Thoracic aorta (tissue), 2 donors: ENCODE measurements at places on chromosomes 4 and X.
A peak's percentile ranks its signal among the peaks of the same experiment; 100 is the strongest.

DNA sequence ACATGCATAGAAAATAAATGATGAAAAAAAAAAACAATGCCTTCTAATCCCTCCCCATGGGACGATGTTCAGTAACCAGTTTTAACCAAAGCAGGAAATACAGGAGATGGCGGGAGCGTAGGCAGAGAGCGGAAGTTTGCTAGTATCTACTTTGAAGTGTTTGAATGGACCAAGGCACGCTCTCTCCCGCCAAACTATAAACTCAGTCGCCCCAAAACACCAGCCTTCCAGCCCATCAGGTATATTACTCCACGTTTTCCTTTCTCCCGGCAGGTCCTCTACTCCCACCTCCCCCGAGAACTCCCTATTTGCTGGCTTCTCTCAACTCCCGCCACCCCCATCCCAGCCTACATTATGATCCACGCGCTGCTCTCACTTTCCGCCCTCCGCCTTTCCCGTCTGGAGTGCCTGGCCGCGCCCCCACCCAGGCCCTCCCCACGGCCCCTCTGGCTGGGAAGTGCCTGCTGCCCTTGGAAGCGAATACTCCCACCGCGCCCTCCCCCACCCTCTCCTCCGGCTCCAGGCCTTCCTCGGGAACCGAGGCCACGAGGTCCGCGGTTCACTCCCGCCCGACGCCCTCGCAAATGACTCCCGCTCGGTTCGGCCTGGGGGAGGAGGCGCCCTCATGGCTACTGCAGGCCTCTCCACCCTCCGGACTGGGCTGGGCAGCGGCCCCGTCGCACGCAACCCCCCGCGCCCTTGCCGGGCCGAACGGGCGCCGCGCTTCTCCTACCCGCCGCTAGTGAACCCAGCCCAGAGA lies 723 bp downstream of the DHX15 start:
- DNase-seq: peak; percentile 32

DNA sequence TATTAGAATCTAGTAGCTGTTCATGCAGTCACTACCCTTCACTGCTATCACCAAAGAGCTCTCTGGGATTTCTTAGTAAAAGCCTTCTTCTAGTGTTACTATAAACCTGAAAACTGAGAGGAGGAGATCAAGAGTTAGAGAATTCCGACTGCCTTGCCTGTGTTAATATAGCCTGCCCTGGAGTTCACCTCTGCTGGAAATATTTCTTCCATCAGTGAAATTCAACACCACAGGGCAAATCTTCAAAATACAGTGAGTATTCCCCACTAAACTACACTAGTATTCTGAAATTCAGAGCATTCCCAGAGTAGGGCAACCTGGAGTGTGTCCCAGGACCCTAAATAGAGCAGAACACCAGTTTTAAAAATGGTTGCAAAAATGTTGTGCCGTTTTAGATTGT lies 301.1 kb downstream of the ARHGAP24 start:
- no peak for DNase-seq

DNA sequence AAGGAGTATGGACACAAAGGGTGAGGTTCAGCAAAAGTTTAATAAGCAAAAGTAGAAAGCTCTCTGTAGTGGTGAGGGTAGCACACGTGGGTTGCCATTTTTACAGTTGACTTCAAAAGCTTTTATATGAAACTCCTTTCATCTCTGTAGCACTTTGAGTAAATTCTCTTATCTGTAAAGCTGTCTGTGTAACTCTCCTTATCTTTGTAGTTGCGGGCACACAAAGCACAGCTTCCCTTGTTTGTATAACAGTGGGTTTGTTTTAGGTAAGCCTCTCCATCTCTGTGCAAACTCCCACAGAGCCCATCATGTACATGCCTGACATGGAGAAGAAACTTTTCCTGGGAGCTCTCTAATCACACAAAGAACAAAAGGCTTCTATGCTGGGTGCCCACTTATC lies 325.9 kb upstream of the PABPC5 start:
- no peak for DNase-seq

DNA sequence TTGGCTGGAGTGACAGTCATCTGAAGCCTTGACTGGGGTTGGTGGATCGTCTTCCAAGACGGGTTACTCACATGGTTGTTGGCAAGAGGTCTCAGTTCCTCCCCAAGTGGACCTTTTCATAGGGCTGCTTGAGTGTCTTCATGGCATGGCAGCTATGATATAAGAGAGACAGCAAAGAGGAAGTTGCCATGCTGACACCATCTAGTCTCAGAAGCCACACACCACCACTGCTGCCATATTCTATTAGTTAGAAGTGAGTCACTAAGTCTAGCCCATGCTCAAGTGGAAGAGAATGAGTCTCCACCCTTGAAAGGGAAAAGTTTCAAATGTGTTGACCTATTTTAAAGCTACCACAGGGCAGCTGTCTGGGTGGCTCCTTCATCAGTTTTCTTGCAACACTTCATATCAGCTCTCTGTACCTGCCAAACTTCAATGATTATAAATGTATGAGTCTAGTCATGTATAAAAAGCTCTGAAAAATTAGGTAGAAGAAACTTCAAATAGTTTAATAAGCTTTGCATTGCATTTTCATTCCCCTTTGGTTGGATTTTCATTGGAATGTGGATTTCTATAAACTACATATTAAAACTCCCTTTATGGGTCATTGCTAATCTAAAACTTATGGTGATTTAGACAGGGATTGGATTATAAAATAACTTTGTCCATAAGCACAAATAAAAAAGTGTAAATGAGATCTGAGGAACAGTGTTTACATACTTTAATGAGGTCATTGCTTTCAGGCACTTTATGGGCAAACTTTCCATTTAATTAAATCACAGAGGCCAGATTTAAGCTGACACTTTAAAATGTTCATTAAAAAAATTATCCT lies 68.0 kb upstream of the ATXN3L start:
- DNase-seq: no peak

DNA sequence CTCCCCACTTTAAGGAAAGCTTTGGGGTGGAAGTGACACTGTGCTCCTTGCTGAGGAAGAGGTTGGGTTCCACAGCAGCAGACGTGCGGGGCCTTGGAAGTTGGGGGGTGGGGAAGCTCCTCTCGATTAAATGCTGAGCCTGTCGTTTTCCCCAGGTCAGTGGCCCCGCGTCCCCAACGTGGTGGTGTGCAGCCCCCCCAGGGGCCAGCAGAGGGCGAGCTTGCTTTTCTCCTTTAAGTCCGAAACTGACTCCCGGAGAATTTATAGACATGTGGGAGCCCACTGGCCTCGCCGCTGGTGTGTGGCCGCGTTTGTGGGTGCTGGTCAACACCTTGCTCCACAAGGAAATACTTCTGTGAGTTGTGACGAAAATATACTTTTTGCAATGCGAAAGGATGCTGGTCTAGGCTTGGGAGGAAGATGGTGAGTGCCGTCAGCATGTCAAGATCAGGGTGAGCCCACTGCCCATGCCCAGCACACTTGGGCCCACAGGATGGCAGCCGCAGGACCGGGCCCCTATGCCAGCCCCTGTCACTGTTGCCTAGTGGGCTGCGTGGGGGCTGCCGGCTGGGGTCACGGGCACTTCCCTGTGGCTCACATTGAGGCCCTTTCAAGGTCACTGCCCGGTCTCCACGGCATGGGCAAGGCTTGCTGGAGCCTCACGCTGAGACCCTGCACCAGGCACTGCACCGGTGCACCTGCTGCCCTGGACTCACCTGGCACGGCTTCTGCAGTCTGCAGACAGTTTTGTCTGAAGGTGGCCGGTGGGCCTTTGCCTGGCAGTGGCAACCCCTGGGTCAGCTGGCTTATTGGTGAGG lies 9.4 kb downstream of the UVSSA start:
- no peak for DNase-seq

DNA sequence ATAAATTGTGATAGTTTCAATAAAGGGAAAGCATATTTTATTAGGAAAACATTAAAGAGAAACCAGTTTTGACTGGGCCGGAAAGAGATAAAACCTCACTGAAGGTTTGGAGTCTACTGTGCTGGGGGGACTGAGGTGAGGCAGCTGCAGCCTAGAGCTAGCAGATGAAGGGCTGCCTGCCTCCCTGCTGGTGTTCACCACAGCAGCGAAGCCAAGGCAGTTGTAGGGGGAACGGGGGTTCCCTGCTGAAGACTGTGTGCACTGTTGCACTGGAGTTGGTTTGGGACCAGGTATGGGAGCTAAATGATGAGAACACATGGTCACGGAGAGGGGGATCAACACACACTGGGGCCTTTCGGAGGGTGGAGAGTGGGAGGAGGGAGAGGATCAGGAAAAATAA lies 546.5 kb upstream of the SMIM31 start:
- no peak for DNase-seq

DNA sequence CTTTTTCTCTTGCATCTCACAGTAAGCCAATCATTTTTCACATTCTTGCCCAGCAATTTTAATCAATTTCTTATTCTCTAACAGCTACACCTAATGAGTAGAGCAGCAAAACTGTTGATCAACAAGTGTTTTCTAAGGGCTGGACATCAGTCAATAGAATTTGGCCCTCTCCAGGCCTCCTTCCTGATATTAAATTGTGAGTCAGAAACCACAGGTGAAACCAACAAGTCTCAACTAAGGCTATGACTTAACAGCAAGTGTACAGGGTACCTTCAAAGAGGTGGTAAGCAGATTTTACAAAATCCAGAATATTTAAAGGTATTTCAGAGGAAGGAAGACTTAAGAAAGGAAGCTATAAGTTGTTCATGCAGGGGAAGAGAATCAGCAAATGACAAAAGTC lies 156.5 kb upstream of the ARHGAP24 start:
- no peak for DNase-seq

DNA sequence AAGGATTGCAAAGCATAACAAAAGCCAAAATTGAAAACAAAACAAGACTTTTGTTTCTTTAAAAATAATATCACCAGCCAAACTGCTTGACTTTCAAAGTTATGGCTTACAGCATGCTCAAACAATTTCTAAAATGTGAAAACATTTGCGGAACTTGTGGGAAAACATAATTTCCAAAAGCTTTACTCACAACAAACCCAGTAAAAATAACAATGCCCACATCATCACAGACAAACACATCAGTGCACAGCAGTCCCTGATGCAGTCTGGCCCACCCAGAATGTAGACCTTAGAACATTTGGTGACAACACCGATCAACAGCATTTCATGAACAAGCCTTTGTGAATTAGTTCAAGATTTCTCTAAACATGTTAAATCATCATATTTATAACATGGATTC lies 98.9 kb downstream of the ARHGAP6 start:
- no peak for DNase-seq

DNA sequence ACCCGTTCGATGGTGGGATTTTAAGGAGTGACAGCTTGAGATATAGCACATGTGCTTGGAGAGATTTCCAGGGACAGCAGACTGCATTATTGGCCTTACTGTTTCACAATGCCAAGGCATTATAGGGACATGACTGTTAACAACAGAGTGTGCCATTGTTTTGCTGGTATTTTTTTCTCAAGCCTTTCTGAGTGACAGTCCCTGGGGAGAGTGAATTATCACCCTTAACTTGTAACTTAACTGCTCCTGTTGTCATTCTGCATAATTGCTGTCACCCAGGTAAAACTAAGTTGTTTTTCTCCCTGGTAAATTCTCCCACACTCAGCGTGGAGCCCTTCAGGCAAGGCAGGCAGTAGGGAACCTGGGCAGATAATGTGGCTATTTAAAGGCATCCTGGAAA lies 989.2 kb upstream of the LCORL start:
- DNase-seq: no peak

- no peak for DNase-seq
These were observed 73.7 kb upstream of the STIM2 start for GRCh38 chr4:26786916-26787315.

GRCh38 chr4:147303174-147303872 lies 177.6 kb upstream of the EDNRA start:
- no peak for DNase-seq

DNA sequence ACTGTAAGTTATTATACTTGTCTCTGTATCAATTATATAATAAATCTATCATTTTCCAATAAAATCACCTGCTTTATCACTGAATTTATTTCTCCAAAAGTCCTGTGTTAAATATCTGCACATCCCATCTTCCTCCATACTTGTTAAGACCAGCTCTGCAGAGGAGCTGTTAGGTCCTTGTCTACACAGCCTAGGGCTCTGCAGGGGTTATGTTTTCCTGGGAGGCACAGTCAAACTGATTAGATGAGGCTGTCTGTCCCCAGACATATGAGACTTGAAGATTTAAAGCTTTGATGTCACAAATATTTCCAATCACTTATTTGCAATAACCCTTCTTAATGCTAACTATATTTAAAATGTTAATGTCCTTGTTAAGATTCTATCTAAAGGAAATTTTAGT lies 446.8 kb downstream of the TRAM1L1 start:
- DNase-seq: no peak

DNA sequence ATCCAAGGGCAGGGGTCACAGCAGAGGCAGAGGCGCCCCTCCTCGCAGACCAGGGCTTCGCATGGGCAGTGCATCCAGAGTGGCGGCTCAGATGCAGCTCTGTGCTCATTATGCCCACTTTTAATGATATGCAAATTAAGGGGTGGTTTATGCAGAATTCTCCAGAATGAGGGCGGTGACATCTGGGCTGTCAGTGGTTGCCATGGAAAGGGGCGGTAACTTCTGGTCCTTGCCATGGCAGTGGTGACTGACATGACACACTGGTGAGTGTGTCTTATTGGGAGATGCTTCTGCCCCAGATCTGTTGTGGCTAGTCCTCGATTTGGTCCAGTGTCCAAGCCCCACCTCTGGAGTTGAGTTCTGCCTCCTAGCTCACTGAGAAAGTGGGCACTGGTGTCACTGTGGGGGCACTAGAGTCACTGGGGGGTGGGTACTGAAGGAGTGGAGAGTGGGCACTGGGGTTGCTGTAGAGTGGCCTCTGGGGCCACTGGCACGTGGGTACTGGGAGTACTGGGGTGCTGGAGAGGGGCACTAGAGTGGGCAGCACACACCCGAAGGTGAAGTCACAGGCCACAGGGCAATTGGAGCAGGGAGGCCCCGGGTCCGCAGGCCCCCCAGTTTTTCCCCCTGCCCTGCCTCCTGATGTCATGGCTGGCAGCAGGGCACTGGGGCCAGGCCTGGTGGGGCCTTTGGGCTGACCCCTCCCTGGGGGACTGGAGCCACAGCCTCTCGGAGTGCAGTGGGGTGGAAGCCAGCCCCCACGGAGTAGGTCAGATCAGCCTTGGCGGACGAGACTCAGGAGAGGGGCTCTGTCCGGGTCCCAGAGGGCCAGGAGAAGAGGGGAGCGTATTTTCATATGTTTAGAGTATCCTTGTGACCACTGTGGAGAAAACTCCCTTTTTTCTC lies 98.6 kb upstream of the NKX1-1 start:
- no peak for DNase-seq

- DNase-seq: no peak
These were observed 35.3 kb downstream of the STARD8 start for GRCh38 chrX:68682790-68683189.

DNA sequence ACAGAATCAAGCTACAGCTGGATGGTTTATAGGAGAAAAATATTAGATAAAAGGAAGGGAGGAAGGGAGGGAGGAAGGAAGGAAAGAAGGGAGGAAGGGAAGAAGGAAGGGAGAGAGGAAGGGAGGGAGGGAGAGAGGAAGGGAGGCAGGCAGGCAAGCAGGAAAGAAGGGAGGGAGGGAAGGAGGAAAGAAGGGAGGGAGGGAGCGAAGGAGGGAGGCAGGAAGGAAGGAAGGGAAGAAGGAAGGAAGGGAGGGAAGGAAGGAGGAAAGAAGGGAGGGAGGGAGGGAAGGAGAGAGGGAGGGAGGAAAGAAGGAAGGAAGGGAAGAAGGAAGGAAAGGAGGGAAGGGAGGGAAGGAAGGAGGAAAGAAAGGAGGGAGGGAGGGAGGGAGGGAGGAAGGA lies 77.9 kb upstream of the C1QTNF7 start:
- no peak for DNase-seq

GRCh38 chr4:1022051-1022738 lies 10.8 kb downstream of the FGFRL1 start:
- no peak for DNase-seq
